Retina (tissue), 1 donor: ENCODE measurements at places on chromosomes 3 and 15.

GRCh38 chr3:14391033-14391432 is 11.4 kb upstream of the SLC6A6 start:
- no peak for DNase-seq

DNA sequence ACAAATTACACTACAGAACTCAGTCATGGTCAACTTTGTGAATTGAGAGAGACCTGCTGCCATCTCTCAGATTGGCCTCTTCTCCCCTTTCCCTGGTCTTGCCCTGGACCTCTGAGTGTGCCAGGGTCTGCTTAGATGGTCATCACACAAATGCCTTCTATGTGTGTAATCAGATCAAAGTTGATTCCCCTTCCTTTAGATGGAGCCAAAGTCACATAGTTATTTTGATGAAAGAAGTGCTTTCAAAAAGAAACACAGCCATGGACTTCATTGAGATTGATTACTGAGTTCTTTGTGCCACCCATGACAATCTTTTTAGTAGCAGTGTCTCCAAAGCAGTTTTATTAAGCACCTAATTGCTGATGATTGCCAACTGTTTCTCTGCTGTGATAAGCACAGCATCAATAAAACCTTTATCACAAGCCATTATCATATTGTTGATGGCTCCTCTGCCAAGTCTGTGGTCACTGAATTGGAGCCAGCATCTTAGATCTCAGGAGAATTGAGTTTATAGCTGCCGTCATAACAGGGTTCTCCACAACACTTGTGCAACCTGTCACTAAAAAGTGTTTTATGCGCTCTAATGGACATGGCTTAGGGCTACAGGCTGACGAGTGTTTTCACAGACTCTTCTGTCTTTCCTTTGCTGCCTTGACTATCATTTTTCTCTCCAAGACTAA is 149.7 kb upstream of the NUDT16 start:
- DNase-seq, result no peak

DNA sequence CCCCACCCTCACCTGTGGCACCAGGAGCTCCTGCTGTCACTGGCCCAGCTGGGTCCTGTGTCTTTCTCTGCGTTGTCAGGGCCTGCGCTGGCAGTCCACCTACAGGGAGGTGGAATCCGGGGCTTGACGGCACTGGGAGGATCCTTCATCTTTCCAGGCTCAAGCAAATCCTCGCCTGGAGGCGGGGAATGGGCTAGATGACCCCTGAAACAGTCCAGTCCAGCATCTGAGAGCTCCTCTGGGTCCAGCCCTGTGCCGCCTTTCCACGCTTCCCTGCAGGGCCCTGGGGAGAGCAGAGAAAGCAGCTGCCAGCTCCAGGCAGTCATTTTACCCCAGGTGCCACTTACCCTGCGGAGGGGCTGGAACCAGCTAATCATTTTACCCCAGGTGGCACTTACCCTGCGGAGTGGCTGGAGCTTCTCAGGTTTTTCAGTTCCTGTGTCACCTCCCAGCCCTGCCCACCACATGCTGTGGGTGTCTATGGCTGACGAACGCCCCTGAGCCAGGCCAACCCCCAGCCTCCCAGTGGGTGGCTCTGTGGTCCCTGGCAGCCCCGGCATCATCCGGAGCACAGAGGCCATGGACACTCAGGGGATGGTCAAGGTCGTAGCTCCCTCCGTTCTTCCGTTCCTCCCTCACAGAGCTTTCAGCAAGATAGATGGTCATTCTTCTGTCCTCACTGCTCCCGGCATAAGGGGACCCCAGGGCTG is 17.9 kb upstream of the ADIPOQ start:
- DNase-seq, result peak; percentile 49

DNA sequence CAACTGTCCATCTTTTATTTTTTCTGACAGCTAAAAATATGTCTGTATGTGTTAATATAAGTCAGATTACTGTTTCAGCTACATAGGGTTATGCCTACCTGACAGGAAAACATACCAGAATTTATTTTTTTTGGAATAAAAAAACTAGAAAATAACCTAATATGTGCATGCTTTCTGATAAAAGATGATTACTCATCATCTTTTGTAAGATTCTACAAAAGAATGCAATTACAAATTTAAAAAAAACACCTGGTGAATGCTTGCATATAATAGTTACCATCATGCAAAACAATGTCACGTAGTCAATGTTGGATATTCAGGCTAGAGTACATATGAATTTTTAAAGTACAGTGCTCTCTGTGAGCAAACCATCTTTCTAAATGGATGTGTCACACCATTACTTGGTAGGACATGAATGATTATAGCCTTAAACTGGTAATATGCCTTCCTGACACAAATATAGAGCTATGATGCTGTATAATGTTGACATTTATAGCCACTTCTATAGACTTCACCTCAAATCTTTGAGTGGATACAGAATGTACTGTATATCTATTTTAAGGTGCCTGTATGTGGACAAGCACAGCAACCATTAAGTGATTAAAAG is 180.6 kb downstream of the EPHA3 start:
- DNase-seq, result no peak

DNA sequence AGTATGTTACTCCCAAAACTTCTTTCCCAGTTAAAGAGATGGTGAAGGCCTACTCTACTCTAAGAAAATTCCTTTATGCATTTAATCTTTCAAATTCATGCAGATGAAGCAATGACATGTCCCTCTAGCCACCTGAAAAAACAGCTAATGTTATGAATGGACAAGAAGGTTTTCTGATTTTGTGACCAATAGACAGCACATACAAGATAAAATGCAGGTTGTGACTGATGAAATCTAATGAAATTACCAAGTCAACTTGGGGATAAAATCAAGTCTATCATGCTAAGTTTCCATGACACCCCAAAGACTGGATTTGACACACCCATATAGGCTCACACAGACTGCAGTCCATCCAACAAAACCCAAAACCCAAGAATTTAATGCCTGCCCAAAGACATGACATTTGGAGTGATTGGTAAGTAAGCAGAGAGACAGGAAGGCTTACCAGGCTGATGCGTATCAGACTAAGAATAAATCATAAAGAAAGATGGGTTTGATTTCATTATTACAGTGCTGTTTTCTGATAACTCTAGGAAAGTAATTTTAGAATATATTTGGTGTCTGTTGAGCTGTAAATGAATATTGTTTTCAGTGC is 26.4 kb downstream of the CD47 start:
- DNase-seq, result no peak

DNA sequence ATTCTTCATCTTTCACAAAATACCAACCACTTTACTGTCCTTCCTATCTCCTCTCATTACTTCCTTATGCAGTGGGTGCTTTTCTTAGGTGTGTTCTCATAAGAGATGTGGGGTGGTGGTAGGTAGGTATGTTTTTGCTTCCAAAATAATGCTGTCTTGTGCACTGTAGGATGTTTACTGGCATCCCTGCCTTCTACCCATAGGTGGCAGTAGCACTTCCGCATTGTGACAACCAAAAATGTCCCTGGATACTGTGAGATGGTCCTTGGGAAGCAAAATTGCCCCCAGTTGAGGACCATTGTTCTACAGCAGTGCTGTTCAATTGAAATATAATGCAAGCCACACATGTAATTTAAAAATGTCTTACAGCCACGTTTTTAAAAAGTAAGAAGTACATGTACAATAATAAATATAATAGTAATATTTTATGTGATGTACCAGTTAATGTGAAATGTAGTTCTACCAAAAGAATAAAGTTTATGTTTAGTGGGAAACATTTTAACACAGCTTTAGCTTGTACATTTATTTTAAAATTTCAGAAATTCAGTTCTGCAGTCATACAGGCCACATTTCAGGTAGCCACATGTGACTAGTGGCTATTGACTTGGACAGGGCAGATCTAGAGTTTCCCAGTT is 75.2 kb downstream of the NEO1 start:
- peak; percentile 9 for DNase-seq

DNA sequence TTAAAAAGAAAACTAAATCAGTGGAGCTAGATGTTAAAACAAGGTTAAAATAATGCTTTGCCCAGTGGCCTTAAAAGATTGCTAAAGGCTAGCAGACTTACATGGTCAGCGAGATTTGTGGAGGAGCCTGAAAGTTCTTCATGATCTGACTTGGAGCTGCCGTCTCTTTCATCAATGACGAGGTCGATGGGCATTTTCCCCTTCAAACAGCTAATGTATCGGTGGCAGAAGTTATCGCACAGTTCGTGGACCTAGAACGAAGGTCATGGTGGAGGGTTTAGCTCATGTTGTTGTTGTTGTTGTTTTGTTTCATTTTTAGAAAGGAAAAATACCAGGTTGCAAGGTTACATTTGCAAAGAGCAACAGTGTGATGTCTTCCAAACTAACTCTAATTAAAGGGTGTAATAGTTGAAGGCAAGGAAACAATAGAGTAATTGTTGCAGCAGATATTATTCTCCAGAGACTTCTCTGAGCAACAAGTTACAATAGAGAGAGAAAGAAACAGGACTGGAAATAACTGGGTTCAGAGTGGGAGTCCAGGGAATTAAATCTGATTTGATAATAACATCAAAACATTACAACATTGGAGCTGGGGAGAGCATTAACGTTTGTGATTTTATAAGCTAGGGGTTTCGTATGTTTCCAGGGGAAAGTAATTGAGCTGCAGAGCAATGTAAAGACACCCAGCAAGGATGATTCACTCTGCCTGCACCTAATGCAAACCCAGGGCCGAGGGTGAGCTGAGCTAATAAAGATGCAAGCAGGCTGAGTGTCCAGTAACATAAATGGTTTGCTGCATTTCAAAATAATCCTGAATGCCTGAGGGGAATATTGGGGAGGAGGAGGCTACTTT is 6.6 kb downstream of the MEIS2 start:
- DNase-seq, result peak; percentile 24

GRCh38 chr3:166879661-166880060 is 500.4 kb downstream of the ZBBX start:
- no peak for DNase-seq

DNA sequence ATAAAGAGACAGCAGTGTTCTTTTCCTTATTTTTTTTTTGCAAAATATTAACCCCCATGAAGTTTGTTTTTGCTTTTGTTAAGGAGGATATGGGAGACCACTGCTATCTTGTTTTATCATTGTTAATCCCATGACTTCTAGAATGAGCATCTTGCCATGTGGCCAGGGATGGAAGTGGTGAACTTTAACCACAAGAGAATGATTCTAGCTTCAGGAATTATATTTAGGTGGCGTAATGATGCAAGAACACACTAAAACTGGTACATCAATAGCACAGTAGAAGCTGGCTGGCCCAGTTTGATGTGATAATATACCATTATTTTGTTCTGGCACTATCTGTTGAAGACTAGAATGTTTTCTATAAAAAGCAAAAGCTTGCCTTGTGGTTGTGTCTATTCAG is 720.9 kb downstream of the GRM7 start:
- DNase-seq, result no peak

DNA sequence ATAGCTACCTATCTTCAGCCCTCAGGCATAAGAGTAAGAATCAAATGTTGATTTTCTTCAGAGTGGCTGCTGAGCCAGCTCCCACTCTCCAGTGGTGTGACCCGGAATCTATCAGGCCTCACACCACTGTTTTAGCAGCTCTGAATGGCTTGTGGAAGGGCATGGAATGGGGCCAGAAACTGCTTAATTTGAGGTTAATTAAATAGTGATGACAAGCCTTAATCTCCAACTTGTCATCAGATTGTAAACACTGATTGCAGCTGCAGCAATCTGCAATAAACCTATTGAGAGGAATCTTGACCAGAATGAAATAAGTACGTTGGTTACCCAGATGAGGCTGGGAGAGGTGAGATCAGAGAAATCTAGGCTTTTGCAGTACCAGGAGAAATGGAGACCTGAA is 317.4 kb downstream of the FHIT start:
- no peak for DNase-seq

GRCh38 chr15:95734422-95735316 is 595.8 kb upstream of the NR2F2 start:
- DNase-seq, result no peak

- DNase-seq, result peak; percentile 75
Observed at GRCh38 chr3:112303764-112304325, 9.8 kb upstream of the SLC9C1 start.

DNA sequence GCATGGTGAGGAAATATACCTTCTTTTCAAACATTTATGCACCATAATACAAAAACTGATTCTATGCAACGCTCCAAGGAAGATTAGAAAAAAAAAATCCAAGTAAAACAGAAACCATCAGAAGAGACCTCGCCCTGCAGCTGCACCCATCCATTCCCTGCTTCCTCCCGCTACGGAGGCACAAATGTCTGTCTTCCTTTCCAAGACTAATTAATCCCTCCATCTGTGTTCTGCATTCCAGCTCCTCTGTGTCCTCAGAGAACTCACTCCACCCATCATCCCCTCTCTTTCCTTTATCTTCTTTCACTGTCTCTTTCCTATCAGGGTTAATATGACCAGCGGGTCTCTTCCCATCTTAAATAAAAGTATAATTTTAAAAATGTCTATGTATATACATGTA is 196.1 kb downstream of the ADAMTSL3 start:
- DNase-seq, result no peak

- no peak for DNase-seq
Observed at GRCh38 chr3:42652251-42652610, 1.3 kb upstream of the ZBTB47 start.

GRCh38 chr3:143367171-143367570 is 247.6 kb downstream of the CHST2 start:
- DNase-seq, result no peak

- no peak for DNase-seq
Observed at GRCh38 chr3:34067536-34068051, 269.2 kb downstream of the PDCD6IP start.

DNA sequence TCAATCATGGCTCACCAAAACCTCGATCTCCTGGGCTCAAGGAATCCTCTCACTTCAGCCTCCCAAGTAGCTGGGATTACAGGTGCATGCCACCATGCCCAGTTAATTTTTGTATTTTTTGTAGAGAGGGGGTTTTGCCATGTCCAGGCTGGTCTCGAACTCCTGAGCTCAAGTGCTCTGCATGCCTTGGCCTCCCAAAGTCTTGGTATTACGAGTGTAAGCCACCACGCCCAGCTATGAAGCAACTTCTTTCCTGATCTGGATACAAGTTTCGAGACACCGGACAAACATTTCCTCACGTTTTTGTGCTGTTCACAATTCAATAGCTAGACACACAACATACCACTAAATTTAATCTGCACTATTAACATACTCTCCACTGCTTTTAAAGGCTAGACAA is 3.4 kb upstream of the SYNM start:
- DNase-seq, result no peak

- no peak for DNase-seq
Observed at GRCh38 chr3:114542359-114542758, 248.5 kb downstream of the TIGIT start.

DNA sequence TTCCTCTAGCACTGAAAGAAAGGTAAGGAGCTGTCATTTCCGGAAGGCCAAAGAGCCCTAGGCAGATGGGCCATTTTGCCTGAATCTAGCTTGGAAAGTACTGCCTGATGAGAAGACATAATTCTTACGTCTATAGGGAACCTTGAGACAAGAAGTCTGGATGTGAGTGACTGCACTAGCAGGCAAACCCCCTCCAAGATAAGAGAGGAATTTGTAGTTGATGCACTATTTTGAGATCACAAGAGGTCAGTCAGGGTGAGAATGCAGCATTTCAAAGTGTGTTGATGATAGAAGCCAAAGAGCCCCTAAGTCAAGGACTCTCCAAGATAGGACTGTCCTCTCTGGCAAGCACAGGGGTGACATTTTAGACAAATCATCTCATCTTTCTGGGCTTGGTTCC is 99.2 kb downstream of the HES1 start:
- no peak for DNase-seq
